ENCODE measurements at places on chromosomes 1 and 21.

DNA sequence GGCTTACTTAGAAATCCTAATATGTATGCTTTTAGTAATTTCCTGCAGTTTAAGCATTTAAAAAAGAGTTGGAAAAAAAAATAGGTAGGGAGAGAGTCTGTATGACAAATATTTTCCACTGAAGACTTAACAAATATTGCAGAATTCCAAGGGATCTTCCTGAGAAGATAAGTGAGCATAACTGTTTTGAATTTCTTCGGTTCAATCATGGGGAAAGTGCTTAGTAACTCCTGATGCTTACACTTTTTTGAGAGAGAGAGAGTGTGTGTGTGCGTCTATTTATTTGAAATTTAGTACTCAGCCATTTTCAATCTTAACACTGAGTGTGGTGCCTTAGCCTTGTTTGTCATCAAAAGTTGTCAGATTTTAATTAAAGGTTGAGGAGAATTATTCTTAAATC is 18.5 kb downstream of the SON start:
- no peak for DNase-seq

- DNase-seq: no peak
Measured at GRCh38 chr1:117067533-117068370, 7.6 kb downstream of the TTF2 start.

DNA sequence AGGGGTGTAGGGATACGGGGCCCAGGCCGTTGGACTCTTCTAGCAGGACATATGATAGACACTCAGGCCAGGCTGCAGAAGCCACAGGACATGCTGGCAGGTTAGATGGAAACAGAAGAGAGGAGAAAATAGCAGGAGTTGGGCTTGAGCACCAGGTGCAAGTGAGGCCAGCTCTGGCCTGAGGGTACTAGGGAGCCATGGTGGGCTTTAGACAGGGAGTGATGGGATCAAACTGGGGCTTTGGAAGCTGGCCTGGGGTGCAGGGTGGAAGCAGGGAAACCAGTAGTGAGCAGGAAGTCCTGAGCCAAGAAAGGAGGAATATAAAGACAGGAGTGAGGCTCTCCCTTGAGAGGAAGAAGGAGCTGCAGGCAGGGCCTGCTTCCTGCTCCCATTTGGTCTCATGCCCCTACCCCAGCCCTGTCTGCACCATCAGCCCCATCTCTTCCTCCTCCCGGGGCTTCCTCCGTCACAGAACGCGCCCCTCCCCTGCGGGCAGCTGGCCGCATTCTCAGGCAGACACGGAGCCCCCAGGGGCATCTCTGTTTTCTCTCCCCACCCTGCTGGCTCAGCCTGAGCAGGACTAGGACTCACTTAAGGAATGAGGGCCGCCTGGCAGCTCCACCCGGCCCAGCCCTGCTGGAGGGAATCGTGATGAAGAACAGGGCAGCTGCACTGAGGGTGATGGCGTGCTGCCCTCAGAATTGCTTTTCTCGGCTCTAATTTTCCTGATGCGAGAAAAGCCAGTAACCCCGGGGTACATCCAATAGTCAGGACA is 165.5 kb upstream of the TMEM51 start:
- no peak for DNase-seq

GRCh38 chr1:58785442-58786058 is 1.7 kb upstream of the JUN start:
- DNase-seq: no peak

GRCh38 chr1:29283804-29284195 is 47.5 kb downstream of the PTPRU start:
- DNase-seq: no peak

GRCh38 chr1:96363826-96364225 is 357.8 kb upstream of the PTBP2 start:
- no peak for DNase-seq

DNA sequence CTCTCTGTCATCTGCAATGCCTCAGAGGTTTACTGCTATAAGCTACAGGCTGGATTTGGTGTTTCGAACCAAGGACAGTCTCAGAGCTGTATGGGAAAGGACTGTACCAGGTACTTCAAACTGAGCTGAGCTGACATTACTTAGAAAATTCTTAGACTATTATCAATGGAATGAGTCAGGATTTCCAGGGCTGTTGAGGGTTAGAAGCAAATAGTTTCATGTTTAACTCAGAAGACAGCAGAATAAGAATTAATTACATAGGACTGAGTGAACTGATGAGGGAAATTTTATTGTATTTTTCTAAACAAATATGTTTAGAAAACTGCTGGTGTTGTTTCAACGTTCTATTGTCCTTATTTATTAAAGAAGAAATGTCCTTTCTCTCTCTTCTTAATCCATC is 74.3 kb upstream of the CAPZB start:
- DNase-seq: no peak

GRCh38 chr1:150176593-150176992 is 26.9 kb downstream of the PLEKHO1 start:
- no peak for DNase-seq

DNA sequence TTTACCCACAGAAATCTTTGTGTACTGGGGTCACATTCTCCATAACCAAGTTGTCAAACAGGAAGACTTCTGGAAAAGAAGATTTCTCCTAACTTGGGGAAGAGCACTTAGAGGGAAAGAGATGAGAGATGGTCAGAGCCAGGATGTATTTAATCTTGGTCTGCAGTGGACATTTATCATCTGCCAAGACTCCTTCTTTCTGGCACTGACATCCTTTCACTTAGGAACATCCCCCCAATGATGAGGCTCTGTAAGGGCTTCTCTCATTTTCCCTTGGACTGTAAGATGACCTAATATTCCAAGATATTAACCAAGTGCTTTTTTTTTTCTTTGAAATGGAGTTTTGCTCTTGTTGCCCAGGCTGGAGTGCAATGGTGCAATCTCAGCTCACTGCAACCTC is 39.3 kb upstream of the IGSF3 start:
- DNase-seq: no peak

DNA sequence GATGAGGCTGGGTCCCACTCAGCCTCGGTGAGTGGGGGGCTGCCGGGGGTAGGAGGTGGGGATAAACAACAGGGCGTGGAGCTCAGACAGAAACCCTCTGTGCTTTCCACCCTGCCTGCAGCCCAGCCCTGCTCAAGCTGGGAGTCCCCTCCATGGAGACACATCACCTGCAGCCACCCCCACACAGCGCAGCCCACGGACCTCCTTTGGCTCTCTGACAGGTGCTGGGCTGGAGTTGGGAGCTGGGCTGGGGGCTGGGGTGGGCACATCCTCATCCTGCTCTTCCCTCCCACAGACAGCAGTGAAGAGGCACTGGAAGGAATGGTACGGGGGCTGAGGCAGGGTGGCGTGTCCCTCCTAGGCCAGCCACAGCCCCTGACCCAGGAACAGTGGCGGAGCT is 1.9 kb upstream of the CATSPER4 start:
- no peak for DNase-seq

- no peak for DNase-seq
Measured at GRCh38 chr1:63524201-63524600, 876 bp downstream of the EFCAB7 start.

- DNase-seq: no peak
Measured at GRCh38 chr1:6928106-6928885, 143.0 kb downstream of the CAMTA1 start.

GRCh38 chr1:2508180-2508579 is 18.2 kb downstream of the PANK4 start:
- DNase-seq: no peak

DNA sequence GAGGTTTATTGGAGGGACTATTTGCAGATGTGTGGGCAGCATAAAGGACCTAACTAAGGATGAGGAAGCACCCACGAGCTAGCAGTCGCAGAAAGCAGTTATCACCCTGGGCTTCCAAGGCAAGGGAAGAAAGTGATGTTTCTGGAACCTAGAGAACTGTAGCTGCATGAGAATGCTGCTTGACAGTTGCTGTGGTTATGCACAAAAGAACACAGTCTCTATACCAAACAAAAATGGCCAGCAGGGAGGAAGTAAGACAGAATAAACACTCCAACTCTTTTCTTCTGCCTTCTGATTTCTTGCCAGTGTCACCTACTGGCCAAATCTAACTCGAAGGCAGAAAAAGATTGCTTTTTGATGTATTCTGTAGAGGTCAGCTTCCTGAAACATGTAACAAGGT is 190.2 kb downstream of the RASAL2 start:
- no peak for DNase-seq

GRCh38 chr1:54407404-54408146 is 1.4 kb upstream of the SSBP3 start:
- peak; percentile 76 for DNase-seq

- DNase-seq: peak; percentile 11
Measured at GRCh38 chr1:216034506-216034905, 388.7 kb downstream of the USH2A start.

GRCh38 chr21:39673736-39674135 is 61.0 kb downstream of the B3GALT5 start:
- no peak for DNase-seq

DNA sequence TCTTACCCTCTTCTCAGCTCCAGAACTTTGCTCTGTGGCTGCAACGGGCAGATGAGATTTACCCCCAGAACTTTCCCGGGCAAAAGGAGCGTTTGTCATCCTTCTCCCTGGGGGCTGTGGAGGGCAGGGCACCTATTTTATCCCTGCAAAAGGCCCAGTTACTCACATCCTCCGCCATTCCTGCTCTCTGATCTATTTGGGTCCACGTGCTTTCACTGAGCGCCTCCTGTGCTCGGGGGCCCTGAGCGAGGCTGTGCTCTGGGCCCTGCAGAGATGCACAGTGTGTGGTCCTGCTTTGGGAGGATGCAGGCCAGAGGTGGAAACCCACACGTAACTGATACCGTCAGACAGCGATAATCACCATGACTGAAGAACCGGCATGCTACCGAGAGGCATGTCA is 2.4 kb upstream of the CSMD2 start:
- DNase-seq: no peak

- no peak for DNase-seq
Measured at GRCh38 chr1:11188858-11189451, at the start of gene ANGPTL7. ANGPTL7 (plus strand) TSS chr1:11189355; CDS start chr1:11189580, 225 bp downstream.

DNA sequence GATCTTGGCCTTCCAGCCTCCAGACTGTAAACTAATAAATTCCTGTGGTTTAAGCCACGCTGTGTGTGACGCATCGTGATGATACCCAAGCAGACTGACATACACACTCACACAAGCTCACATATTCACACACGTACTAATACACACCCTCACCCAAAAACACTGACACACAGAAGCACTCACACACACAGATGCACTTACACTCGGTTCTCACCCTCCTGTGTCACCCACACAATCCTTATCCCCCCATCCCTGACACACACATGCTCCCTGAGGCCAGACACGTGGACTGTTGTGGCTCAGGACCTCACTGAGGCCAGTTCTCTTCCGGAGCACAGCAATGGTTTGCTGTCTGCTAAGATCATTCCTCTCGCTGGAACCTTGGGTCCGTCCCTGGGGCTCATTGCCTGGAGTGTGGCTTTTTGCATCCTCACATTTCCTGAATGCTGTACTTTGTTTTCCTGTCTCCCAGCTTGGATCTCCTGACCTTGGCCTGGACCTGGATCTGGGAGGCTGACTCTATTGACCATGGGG is 76.9 kb upstream of the LYST start:
- DNase-seq: no peak

DNA sequence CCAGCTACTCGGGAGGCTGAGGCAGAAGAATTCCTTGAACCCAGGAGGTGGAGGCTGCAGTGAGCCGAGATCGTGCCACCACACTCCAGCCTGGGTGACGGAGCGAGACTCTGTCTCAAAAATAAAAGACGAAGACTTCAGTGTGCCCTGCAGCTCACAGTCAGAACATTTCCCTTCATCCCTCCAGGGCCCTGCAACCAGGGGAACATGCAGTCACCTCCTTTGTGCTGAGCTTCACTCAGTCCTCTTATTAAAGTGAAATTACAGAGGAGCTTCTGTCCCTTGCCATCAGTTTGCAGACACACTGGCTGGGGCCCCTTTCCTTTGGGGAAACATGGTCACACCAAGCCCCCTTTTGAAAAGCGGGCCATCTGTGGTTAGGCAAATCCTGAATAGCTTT is 24.2 kb downstream of the FHAD1 start:
- DNase-seq: no peak

DNA sequence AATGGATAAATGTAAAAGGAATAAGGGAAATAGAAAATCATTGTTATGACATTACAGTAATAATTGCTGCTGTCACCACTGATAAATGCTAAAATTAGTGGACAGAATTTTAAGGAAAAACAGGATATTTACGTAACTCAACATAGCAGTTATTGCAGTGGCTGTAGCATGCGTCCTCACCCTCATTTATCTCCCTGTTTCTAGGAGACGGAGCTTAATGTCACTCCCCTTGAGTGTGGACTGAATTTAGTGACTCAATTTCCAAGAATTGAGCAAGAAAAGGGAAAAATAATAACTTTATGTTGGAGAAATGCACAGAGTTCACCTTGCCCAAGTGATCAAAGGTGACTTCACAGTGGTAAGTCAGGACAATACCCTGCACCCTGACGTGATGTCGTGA is 33.3 kb upstream of the COL18A1 start:
- no peak for DNase-seq

DNA sequence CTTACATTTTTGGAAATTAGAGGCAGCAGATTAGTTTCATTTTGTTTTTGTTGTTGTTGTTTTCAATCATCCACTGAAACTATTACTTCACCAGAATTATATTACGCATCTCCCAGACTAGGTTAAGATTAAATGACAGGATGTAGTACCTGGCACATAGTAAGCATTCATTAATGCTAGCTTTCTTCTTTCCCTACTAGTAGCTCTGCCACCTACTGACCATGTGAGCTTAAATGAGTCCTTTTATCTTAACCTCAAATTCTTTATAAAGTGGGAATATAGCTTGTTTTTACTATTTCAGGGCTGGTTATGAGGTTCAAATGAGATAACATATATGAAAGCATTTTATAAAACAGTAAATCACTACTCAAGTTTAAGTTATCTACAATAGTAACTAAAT is 10.2 kb upstream of the ASPM start:
- DNase-seq: no peak

GRCh38 chr1:910881-911721 is 12.6 kb upstream of the SAMD11 start:
- DNase-seq: no peak

- no peak for DNase-seq
Measured at GRCh38 chr1:3743421-3743820, 8.8 kb upstream of the CCDC27 start.

DNA sequence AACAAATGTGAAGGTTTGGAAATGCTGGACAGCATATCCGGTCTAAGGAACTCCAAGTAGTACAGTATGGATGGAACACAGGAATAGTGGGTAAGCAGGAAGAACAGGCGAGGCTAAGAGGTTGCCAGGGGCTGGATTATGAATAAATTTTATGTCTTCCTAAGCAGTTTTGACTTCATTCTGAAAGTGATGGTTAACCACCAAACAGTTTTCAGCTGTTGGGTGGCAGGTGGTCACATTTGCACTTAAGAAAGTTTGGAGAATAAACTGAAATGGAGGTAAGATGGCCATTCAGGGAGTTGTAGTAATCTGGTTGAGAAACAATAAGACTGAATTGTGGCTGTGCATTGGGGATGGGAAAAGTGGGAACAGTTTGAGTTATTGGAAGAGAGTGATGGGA is 83.8 kb downstream of the PRKAA2 start:
- DNase-seq: no peak

DNA sequence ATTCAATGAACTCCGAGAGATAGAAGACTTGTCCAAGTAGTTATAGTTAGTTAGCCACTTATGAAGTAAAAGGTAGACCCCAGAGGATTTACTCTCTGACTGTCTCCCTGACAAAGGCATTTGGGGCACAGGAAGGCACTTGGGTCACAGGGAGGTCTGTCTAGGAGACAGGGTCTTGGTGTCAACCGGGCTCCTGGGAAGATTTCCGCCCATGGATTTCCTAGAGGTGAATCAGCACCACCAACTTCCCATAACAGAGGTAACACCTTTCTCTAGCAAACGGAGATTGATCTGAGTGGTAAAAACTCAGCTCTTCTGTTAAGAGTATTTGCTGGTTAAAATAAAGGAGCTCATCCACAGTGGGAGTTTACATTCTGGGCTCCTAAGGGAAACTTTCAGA is 16.4 kb downstream of the CCN1 start:
- no peak for DNase-seq
